Activated CD8-positive, alpha-beta memory T cell treated with anti-CD3 and anti-CD28 coated beads, Interleukin-2, amount 50 U/mL, for 48 hours (primary cell): ENCODE measurements at places on chromosomes 1 and 21.

- DNase-seq, result no peak
These were observed 1.4 kb upstream of the MYOG start for GRCh38 chr1:203086992-203087763.

GRCh38 chr21:42212266-42212665, 6.7 kb upstream of the ABCG1 start:
- peak; percentile 22 for DNase-seq

GRCh38 chr21:39847877-39848276, 19.4 kb upstream of the PCP4 start:
- DNase-seq, result no peak

DNA sequence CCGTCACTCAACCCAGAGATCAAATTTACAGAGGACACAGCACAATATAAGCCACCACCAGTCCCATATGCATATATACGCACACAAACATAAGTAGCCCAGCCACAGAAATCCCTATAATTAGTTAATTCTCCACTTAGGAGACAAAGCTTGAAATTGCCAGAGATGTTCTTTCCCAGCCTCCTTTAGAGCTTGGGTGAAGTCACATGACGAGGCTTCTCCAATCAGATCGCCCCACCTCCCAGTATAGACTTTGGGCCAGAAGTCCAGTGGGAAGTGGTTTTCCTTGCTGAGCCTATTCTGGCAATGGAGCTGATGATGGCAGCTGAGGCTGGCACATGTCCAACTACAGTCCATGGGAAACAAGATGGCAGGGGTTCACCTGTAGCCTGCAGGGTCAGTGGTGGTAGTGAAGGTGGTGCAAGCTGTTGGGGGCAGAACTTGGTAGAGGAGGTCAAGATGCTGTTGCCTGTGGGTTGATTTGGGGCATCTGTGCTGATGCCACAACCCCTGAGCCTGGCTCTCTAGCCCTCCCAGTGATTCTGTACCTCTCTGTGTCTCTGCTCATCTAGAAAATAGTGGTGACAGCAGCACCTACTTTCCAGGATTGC, 535.9 kb downstream of the MATN1 start:
- no peak for DNase-seq

DNA sequence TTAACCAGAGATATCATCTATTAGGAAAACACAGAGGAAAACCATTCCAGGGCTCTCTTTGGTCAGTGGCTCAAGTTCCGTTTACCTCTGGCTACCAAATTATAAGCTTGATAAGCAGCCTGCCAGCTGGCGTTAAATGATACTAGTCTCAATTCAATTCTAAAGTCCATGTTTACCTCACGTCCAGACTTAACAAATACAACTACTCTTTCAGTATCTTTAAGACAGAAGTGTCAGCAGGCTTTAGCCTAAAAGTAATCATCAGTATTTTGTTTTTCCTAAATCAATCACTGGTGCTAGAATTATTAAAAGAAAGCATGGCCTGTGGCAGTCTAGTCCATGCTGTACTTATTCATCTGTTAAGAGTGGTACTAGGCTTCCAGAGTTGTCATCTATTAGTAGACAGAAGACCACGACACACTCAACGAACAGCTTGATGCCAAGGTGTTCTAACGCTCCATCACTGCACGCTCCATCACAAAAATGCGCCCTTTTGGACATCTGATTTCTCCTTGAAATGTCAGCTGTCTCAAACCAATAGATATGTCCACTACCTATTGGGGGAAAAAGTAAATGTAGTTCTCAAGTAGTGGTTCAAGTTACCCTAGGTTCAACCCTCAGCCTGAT, 1.5 kb downstream of the IVNS1ABP start:
- no peak for DNase-seq
